ENCODE measurements at places on chromosomes 2 and 18.

DNA sequence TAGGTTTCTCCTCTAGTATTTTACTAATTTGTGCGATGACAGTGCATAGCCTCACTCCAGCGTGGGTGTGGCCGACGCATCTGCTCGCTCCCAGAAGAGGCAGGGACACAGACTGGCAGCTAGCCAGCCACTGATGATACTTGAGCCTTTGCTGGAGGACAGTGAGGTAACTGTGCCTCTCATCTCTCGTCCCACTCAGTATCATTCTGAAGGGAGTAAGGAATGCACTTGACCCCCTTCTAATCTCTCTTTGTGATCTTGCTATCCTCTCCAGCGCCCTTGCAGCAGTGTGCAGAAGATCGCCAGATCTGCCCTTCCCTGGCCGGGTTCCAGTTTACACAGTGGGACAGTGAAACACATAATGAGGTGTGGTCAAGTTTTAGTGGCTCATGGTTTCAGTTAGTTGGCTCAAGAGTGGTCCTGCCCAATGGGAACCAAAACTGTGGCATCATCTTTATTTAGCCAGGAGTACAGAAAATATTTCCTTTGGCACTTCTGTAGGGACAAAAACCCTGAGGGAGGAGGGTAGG, 17.5 kb downstream of the NCAPH start:
- DNase-seq: no peak

DNA sequence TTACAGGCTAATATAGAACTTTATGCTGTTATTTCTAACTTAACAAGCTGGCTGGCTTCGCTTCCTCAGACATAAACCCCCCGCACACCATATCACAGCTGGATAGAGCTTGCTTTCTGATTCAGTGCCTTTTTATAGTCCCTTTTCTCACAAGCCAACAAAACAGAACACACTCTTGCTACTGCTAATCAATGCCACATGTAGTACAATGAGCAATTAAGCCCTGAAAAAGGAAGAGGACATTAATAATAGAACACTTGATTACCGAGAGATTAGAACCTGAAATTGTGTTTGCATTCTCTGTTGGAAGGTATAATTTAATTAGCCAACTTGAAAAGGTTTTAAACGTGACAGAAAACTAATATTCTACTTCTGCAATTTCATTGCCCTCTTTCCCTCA, 267.7 kb upstream of the CYRIA start:
- DNase-seq: no peak

- no peak for DNase-seq
These were observed 1.2 kb downstream of the IDH1 start for GRCh38 chr2:208253600-208254117.

- DNase-seq: no peak
These were observed 61.7 kb upstream of the MTIF2 start for GRCh38 chr2:55330541-55331297.

GRCh38 chr2:226529556-226529955, 270.1 kb downstream of the IRS1 start:
- no peak for DNase-seq

DNA sequence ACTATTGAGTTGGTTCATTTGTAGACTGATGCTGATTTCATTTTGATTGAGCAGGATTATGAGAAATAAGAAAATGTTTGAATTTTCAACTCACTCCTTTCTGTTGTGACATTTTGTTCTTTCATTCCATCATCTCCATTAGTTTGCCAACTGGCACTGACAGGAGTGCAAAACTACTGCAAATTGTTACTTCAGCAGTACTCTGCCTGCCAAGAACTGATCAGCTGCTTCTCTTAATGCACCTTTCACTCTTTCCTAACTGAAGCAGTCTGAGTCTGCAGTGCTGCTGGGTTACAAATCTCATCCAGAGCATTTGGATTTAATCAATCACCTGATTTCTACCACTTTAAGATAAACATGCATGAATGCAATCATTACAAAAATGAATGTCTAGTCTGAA, 70.9 kb downstream of the TMEFF2 start:
- DNase-seq: no peak

DNA sequence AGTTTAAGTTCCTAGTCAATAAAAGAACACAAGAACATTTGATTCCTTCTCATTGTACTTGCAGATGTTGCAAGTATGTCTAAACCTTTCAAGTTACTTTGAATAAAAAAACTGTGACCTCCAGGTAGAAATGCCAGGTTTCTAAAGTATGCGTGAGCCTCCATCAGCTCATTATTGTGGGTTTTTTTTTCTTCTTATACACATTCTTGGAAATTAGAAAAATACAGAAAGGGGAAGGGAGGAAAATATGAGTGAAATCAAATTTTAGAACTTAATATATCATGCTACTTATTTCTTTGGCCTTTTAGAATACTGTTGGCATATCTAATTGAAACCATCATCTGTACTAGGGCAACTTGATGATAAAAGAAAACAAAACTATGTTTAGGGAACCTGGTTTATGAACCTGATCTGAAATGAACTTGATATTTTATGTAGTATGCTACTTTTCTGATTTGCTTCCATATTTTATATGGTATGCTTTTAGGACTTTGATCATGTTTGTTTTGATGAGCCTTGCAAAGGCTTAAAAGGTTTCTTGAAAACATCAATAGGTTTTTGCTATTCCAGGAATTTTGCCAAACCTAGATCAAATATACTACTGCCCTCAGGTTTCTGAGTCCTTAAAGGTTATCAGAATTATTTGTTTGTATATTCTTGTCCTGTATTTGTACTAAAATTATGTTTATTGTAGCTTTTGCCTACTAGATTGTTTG, 130.7 kb upstream of the MAP3K20 start:
- no peak for DNase-seq

DNA sequence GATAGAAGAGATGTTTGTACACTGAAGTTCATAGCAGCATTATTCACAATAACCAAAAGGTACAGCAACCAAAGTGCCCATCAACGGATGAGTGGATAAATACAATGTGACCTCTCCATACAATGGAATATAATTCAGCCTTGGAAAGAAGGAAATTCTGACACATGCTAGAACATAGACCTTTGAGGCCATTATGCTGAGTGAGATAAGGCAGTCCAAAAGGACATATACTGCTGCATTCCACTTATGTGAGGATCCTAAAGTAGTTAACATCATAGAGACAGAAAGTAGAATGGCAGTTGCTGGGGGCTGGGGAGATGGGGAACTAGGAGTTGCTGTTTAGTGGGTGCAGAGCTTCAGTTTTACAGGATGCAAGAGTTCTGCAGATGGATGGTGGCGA, 38.2 kb upstream of the GLI2 start:
- no peak for DNase-seq

DNA sequence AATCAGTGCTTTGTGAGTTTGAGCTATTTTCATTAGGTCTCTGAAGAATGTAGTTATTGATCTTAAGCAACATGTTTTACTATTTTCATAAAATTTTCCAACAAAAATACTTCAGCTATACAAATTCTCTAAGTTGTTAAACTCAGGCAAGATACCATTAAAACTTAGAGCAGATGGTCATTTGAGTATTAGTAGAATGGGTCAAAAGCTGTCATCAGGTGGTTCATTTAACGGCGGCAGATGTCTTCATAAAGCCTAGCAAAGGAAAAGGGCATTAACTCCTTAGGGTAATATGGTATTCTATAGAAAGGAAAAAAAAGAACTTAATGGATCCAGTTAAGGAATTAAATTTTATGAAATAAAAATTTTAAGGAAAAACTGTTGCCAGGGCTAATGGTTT, 19.2 kb downstream of the MIB1 start:
- no peak for DNase-seq

- no peak for DNase-seq
These were observed 121.3 kb upstream of the NRXN1 start for GRCh38 chr2:51153236-51153635.

GRCh38 chr18:79167526-79168190, 98.5 kb downstream of the ATP9B start:
- no peak for DNase-seq

GRCh38 chr2:187580462-187581124, 26.4 kb upstream of the TFPI start:
- DNase-seq: no peak

- DNase-seq: no peak
These were observed 118.9 kb upstream of the POU3F3 start for GRCh38 chr2:104734937-104735586.

- no peak for DNase-seq
These were observed 795.1 kb upstream of the ZEB2 start for GRCh38 chr2:145315053-145315452.

DNA sequence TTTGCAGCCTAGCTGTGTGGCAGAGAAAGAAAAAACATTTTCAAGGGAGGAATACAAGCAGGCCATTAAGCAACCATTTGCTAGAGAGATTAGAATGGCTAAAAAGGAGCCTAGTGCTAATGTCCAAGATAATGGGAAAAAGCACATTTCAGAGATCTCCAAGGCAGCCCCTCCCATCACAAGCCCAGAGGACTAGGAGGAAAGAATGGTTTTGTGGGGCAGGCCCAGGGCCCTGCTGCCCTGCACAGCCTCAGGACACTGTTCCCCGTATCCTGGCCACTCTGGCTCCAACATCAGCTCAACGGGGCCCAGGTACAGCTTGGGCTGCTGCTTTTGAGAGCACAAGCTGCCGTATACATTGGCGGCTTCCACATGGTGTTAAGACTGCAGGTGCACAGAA, 16.5 kb upstream of the GBX2 start:
- DNase-seq: no peak

GRCh38 chr2:219775506-219775905, 148.1 kb downstream of the SLC4A3 start:
- no peak for DNase-seq

- no peak for DNase-seq
These were observed 18.4 kb downstream of the DNER start for GRCh38 chr2:229695961-229696360.

DNA sequence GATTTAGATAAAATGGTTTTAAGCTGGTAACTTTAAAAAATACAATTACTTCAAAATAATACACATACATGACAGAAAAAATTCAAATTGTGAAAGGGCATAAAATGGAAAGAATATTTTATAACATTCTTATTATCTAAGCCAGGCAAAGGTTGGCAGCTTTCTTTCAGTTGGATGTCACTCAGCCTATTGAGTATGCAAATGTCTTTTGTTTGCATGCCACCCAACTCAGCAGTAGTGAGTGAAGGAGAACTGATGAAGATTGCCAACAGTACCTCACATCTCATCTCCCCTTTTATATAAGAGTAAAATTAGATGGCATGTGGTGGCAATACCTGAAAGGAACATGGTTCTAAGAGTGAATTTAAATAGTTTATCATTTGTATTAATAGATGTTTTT, 24.8 kb downstream of the BMPR2 start:
- no peak for DNase-seq

DNA sequence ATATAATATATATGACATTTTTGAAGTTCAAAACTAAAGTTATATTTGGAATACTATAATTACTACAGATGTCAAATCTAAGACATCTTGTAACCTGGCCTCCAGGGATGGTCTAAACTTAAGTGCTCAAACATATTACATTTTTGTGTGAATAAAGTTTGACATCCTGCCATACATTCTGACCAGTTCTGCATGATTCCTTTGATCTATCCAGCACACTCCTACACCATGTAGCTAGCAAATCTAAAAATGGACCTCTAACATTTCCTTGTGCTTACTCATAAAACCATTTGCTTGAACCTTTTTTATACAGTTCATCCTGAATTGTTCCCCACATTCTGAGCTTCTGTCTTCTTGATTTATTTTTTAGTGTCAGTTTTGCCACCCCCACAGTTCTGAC, 294.3 kb upstream of the ZNF804A start:
- no peak for DNase-seq

DNA sequence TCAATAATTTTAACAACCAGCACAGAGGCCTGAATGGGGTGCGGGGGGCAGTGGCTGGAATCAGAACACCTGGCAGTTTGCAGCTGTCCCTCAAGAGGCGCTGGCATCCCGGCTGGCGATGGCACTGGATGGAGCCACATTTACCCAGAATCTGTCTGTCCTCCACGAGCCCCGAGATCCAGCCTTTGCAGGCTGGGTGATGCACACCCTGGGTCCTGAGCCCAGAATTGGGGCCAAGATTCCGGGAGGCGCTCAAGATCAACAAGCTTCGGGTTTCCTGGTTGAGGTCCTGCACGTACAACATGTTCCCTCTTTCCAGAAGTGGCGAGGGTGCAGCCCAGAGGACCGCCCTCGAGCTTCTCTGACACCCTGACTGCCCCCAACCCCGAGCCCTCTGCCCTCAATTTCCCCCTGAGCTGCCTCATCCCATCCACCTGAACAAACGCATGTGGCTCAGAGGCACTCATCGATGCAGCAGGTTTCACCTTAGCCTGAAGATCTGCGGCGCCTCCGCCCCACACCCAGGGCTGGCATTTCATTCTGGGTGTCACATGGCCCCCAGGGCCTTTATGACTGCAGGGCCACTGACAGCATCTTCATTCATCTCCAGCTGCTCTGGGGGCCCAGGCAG, 97.5 kb downstream of the TFCP2L1 start:
- no peak for DNase-seq

GRCh38 chr2:190250421-190250820, 69.2 kb downstream of the HIBCH start:
- DNase-seq: no peak

GRCh38 chr2:71566372-71566771, 113.0 kb downstream of the DYSF start:
- DNase-seq: no peak

GRCh38 chr2:8694737-8695136, 12.9 kb downstream of the ID2 start:
- DNase-seq: no peak

DNA sequence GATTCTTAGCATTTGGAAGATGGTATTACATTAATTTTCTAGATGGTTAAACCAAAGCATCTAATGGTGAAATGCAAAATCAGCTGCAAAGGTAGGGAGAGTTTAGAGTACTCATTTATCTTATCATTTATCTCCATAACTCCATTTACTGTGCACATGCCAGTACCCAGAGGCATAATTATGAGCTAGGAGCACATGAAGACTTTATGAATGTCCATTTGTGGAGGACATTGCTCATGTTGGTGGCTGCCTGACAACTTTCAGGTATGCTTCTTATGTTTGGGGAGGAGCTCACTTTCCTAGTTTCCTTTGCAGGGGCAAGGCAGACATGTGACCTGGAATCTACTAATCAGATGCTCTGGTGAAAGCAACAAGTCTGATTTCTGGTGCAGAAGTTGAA, 134.0 kb downstream of the NRP2 start:
- no peak for DNase-seq

DNA sequence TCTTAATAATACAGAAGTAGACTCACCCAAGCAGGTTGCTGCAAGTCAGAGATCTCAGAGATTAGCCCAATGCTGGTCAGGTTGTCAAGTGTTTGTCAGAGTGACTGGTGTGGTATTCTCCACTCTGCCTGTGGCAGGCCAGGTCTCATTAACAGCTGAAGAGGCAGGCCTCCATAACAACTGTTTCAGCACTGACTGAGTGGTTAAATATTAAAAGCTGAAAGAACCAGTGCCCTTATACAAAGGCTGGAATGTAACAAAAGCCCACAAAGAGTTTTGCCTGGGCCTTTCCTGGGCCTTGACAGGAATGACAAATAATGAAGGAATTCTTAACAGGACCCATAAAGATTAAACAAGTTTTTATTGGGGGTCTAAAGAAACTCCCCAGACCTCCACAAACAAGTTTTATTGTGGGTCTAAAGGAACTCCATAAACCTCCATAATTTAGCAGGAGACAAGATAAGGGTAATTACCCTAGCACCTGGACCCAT, 26.8 kb downstream of the SULT1C2 start:
- DNase-seq: no peak

- DNase-seq: no peak
These were observed 160.6 kb upstream of the RMP24 start for GRCh38 chr18:35811896-35812295.

All from stimulated activated CD8-positive, alpha-beta memory T cell treated with anti-CD3 and anti-CD28 coated beads, Interleukin-7, amount 100 ng/mL, for 1 hour (primary cell).